KBM-7 (cell line): ENCODE measurements at places on chromosomes 11 and 22.

- DNase-seq, result no peak
Observed at GRCh38 chr11:58927393-58928106, 11.7 kb upstream of the GLYATL1 start.

DNA sequence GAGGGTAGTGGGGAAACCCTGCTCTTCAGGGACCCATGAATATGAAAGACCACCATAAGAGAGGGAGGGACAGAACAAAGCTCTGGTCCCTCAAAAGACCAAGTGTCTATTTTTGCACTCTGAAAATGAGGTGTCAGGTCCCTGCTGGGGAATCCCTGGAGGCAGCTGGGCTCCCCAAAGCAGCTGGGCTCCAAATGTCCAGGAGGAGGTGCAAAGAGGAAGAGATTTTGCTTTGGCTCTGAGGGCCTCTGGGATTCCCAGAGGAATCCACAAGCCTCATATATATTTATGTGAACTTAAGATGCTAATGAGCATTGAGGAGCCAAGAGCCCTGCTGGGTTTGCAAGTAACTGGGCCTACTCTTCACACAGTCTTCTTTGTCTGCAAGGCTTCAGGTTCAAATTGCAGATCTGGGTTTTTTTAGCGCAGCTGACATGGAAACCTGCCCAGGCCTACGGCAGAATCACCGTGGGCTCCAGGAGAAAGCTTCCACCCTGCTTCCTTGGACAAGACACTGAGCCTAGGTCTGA lies 26.0 kb downstream of the CLMP start:
- no peak for DNase-seq

DNA sequence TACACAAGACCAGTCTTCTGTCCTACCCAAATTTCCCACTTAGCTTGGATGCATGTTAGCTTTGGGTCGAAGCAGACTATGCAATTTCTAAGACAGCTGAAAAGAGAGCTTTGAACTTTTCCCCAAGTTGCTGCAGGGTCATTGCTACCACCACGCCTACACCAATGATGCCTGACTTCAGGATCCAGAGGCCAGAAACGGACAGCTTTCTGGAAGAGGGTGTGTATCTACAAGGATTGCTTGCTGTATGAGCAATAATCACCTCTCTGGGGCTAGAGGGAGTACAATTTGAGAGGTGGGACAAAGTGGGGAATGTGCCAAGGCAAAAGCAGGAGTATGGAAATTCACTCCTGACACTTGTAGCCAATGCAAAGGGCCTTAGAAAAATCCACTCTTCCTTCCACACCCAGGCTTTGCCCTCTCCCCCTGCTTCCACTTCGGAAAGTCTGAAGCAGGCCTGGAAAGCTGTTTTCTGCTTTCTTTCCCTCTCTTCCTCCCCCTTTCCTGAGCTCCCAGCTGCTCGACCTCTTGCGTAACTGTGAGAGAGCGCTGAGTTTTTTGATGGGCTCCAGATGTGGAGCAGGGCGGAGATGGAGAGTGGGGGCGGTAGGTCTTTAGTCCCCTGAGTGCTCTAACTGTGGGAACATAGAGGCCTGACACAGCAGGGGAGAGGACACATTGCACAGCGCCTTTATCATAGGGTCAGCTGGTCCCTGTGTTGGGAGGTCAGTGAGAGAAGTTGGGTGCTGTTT lies 2.1 kb upstream of the PHLDB1 start:
- DNase-seq, result peak; percentile 82

- no peak for DNase-seq
Observed at GRCh38 chr11:17353821-17354600, 2.4 kb downstream of the NCR3LG1 start.

GRCh38 chr11:44229624-44230023 lies 80.3 kb downstream of the ALX4 start:
- no peak for DNase-seq
